ENCODE measurements at places on chromosomes 3 and 15.

DNA sequence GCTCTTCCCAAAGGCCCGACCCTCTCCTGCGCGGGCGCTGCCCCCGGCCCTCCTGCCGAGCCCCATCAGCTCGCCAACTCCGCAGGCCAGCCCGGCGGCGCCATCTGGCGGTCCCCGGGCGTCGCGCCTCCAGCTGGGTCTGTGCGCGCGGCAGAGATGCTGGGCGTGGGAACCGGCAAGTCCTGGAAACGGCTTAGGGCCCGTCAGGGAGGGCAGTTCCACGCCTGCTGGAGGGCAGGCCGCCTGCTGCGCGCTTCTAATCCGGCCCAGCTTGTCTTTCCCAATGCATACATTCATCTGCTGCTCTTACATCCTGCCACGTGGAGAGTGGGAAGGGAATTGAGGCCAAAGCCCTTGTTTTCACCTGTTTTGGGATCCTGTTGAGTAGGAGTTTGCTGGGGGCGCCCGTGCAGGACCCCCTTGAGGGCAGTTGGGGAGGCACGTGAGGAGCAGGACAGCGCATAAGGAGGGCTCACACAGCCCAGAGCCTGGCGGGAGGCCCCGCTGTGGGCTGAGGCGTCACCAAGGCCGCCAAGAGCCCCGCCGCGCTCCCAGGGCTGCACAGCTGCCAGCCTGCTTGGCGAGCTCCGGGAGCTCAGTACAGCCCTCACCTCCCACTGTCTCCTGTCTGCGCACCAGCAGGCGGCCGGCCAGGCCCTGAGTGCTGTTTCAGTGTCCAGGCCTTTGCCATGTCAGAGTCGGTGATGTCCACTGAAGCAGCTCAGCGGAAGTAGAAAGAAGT lies 165.6 kb downstream of the NSMCE3 start:
- peak; percentile 66 for DNase-seq

- no peak for DNase-seq
Observed at GRCh38 chr15:39304201-39304841, 276.6 kb upstream of the THBS1 start.

GRCh38 chr3:82165266-82165665 lies 403.8 kb upstream of the GBE1 start:
- DNase-seq: no peak

DNA sequence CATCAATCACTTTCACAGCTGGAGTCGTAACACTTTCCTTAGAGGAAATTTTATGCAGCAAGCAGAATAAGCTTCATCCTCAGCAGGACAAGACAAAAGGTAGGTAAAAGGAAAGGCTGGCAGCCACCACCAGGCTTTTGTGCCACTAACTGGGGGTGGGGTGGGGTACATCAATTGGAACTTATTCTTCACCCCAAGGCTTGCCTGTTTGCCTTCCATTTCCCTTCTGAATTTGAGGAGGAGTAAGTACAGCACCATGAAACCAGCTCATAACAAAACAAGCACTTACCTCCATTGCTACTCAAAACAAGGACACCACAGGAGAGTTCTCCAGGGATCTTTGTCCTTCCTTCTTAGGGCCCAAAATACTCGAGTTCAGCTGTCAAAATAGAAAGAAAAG lies 296.8 kb downstream of the ARRDC4 start:
- DNase-seq: no peak

DNA sequence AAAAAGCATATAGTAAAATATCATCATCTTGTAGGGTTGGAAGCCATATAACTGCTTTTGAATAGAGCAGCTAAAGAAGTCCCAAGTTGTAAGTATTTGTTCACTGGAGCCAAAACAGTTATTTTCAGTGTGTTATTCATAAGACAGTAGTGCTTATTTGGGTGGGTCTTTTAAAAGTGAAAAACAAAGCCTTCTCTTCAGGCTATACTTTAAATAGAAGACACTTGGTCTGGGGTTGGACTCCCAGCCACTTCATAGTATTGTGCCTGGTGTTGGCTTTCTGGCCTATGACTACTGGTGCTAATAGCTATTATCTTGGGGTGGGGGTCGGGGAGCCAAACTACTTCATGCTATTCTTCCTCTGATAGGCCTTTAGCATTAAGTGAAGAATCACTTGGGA lies 135.2 kb downstream of the SLC25A26 start:
- DNase-seq: no peak

GRCh38 chr15:31806106-31806505 lies 224.2 kb upstream of the CHRNA7 start:
- no peak for DNase-seq

DNA sequence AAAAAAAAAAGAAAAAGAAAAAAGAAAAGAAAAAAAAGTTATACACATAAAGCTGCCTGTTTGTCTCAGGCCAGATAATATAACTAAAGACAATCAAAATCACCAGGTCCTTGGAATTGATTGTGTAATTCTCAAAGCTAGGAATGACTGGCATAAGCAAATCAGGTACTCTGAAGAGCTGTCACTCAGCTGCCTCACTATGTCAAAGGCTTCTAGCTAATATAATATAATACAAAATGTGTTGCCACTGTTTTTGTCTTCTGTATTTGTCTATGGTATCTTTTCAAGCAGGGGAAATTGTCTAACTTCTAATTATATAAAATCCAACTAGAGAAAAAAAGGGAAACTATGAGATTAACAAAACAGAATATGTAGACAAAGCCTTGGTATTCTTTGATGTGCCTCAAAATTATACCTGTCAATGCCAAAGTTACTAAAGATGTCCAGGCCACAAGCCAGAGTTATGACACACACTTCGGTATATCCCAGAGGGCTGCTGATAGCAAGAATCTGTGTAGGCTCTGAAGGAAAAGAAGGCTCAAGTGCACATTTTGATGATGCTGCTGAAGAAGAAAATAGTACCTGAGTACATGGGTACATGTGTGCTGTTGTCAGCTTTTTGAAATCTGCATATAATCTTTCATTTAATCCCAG lies 37.0 kb upstream of the NR2E3 start:
- no peak for DNase-seq

- DNase-seq: peak; percentile 34
Observed at GRCh38 chr15:28876131-28876844, 9.5 kb upstream of the APBA2 start.

GRCh38 chr3:123084738-123085237 lies 18.0 kb downstream of the PDIA5 start:
- no peak for DNase-seq

Data from pons (tissue), 1 donor.